IMR-90 (cell line): ENCODE measurements at places on chromosomes 6 and 20. TPM values are rescaled to one million over a fixed set of nuclear protein-coding genes. Genes with fewer than 3 reads are reported as not detected.

DNA sequence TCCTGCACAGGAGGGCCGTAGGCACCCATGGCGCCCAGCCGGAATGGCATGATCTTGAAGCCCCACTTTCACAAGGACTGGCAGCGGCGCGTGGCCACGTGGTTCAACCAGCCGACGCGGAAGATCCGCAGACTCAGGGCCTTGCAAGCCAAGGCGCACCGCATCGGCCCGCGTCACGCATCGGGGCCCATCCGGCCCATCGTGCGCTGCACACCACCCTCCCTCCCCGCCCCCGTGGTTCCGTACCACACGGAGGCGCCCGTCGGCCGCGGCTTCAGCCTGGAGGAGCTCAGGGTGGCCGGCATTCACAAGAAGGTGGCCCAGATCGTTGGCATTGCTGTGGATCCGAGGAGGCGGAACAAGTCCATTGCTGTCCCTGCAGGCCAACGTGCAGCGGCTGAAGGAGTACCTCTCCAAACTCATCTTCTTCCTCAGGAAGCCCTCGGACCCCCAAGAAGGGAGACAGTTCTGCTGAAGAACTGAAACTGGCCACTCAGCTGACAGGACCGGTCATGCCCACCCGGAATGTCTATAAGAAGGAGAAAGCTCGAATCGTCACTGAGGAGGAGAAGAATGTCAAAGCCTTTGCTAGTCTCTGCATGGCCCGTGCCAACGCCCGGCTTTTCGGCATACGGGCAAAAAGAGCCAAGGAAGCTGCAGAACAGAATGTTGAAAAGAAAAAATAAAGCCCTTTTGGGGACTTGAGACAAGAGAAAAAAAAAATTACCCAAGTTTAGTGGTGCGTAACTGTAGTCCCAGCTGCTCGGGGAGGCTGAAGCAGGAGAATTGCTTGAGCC lies 9.9 kb upstream of the NCOA5 start:
- no peak for DNase-seq

DNA sequence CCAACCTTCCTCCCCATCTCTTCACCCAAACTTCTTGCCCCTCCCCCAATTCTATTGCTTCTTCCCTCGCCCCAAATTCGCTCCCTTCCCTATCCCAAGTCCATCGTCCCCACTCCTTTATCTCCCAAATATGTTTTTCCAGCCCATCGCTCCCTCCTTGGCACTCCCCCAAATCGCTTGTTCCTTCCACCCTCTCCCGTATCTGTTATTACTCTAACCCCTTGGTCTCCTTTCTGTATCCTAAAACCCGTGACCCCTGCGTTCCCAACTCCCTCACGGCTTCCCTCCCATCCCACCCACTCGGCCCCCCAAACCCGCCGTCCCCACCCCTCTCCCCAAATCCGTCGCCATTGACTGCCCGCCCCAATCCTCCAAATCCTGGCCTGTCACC lies 584 bp downstream of the MTCH1 start:
- DNase-seq = no peak

GRCh38 chr6:142860498-142860897 lies 84.5 kb downstream of the HIVEP2 start:
- DNase-seq = no peak

DNA sequence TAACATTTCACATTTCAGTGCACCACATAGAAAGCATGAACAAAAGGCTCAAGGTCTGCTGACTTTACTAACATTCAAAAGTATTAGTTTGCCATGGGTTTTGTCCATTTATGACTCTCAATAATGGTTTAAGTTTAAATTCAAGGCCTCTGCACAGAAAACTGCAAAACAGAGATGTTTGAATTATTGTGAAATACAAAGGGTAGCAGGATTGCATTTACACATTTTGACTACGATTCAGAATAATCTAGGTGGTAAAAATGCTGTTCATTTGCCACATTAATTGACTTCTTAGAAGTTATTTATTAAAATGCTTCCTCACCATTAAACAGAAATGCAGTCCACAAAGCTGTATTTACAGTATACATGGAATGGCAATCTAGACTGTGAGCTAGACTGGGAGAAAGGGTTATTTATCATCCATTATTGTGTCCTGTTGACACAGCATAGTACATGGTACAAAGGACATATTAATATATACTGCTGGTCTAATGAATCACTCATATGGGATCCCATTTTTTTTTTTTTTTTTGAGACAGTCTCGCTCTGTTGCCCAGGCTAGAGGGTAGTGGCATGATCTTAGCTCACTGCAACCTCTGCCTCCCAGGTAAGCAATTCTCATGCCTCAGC lies 18.0 kb downstream of the USP49 start:
- DNase-seq = no peak

- DNase-seq = peak; percentile 88
These were observed 176.6 kb upstream of the PTPRK start for GRCh38 chr6:128696691-128697689.

DNA sequence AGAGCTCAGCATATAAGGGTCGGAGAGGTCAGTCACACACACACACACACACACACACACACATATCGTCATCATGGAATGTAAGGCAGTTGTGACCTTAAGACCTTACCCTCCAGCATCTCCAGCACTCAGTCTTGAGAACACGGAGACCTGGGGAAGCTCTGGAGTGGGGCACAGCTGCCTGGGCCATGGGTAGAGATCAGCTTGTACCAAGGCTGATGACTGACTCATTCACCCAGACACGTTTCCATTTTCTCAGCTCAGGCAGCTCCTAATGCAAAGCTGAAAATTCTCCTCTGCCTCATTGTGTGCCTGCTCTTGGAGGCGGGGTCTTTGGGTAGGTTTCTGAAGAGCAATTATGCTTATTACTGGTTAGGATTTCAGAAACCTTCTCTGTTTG lies 38.3 kb upstream of the PDYN start:
- DNase-seq = no peak

GRCh38 chr6:150195996-150196417 lies 53.2 kb downstream of the PPP1R14C start:
- no peak for DNase-seq

DNA sequence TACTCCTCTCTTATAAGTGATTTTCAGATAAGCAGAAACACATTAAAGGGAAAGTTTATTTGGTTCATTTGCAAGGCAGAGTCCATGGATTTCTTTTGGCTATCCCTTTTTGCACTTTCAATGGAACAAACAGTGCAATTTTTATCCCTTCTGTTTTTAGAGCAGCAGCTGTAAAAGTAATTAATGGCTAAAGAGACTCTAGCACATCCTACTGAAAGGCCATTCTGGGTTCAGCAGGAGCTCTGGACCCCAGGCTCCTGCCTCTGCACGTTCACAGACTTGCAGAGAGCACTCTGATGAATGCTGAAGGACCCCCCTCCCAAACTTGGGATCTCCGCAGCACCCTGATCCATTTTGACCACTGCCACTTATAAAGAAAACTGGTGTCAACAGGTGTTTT lies 40.3 kb upstream of the PDE7B start:
- DNase-seq = no peak

SIGLEC1 gene
- total RNA-seq = not detected in 2 replicates

BMP2 gene
- 0.18 and 0.28 TPM in 2 replicates for total RNA-seq

CRISP2 gene
- not detected in 2 replicates for total RNA-seq

RPS10 gene
- 3,662 and 5,584 TPM in 2 replicates for total RNA-seq

UNC93A gene
- total RNA-seq = not detected in 2 replicates

C2 gene
- under 0.01 and 0.18 TPM in 2 replicates for total RNA-seq
